NCI-H1436 treated with DMSO at 0.1 percent for 48 hours (cell line): ENCODE measurements at places on chromosomes 12 and 14.

GRCh38 chr14:52043690-52044089 is 25.2 kb downstream of the NID2 start:
- no peak for DNase-seq

DNA sequence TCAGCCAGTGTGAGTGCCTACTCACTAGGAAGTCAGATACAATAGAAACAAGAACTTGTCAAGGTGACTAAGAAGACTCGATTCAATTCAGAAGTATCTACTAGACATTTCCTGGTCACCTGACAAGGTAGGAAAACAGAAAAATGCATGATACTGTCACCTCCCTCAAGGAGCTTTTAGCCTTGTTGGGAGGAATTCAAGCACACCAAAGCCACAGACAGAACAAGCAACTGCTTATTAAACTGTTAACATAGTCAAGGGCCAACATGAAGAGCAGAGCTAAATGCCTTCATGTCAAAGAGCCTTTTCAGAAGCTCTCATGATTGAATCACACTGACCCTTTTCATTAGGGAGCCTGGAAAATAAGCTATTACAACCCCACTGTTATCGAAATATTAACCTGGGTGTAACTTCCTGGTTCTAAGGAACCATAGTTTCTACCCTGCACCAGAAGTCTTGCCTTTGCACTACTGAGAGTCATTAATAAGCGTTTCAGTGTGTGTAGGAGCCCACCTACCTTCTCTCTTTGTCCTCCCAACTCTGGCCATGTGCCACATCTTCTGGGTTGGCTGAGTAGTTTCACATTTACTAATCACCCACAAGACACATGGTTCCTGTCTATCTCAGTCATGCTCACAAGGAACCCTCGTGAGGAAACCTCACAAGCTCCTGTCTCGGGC is 31.0 kb upstream of the LGALS3 start:
- no peak for DNase-seq

DNA sequence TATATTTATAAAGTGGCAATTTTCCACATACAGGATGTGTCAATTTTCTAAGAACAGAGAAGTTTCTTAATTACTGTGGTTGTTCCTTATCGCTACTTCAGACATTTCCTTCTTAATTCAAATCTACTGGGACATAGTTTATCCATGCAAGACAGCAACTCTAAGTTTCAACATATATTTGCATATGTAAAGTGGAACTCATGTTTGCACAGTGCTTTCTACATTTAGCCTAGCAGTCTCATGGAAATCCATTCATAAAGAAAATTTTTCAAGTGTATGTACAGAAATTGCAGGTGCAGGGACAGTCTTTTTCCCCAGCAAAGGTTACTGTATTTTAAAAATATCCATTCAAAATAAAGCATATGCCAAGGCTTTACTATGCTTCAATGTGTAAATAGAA is 956.7 kb upstream of the SEL1L start:
- DNase-seq: no peak

GRCh38 chr12:47237751-47238211 is 158.0 kb upstream of the AMIGO2 start:
- no peak for DNase-seq

DNA sequence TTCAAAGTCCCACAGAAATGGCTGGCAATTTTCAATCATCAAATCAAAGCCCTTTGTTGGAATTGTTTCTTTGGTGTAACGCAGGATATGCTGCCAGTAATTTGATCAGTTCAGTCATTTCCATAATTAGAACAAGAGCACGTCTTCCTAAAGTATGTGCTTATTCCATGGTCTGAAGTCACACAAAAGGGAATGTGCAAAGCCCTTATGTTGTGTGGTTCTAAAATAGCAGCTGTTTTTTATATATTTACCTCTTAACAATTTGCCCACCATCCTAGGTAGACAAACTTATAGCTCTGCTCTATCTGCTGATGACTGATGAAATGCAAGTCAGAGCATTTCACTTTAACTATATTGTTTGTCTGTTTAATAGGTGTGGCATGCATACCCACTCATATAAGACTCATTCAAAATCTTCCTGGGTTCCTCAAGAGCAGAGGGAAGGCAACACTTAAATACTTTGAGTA is 176.1 kb upstream of the SLC38A2 start:
- DNase-seq: peak; percentile 29

DNA sequence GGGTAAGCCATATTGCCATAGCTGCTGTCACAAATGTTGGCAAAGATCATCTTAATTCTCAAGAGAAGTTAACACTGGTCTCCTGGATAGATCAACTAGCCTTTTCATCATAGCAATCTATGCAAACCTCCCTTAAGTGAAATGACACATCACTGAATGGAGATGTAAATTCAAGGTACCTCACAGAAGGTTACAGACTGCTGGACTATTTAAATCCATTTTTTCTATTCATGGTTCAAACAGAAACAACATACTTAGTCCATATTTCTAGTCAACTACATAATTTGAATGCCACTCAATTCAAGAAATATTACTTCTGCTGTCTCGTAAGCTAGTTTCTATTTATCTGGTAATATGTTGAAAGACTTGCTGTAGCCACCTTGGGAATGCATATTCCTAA is 748.3 kb downstream of the C12orf50 start:
- no peak for DNase-seq

- DNase-seq: no peak
These were observed 771 bp upstream of the AVPR1A start for GRCh38 chr12:63151623-63152320.

DNA sequence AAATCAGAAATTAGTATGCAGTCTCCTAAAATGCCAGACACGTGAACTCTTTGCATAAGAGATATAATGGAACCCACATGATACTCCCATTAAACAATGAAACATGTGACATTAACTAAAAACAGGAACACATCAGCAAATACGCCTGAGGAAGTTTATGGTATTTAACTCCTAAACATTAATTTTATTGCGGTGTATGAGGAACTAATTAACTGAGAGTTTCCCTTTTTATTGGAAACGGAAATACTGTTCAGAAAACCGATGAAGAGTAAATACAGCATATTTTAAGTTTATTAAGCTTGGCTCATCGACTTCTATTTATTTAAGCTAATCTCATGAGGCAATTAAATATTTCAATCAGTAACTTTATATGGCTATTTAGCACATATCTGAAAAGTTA is 290.3 kb downstream of the SOX5 start:
- DNase-seq: no peak

- no peak for DNase-seq
These were observed 14.3 kb downstream of the PACS2 start for GRCh38 chr14:105328678-105329390.
